ENCODE measurements at places on chromosomes 2 and 18.

DNA sequence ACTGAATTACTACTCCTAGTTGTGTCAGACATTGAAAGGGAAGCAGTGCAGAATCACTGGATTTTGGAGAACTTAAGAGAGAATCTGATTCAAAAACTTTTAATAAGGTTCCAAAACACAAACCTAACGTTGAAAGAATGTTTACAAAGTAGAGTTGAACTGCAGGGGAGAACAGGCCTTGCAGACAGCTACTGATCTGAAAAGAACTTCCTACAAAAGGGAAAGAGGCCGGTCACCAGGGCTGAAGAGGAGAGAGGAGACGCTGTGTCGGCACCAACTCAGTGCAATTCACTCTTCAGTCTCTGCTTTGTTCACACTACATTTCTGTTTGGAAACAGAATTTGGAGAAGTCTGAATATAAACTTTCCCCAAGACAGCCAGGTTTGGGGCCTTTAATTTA is 124.0 kb downstream of the GAREM1 start:
- DNase-seq: no peak

- DNase-seq: no peak
These were observed 2.7 kb downstream of the RTP5 start for GRCh38 chr2:241872313-241872642.

DNA sequence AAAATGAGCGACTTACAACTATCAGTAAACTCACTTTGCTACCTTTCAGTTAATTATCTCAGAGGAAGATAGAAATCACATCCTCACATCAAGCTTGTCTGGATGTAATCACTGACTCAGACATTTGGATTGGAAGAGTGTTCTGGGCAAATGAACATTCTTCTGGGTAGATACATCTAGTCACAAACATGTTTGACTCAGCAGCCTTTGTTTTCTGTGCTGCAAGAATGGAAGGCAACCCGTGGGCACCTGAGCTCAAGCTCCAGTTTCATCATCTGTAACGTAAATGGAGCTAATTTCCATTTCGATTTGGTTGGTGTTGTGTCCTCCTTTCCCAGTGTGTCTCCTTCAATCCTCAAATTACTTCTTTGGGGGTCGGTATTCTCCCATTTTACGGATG is 58.5 kb downstream of the ACAA2 start:
- DNase-seq: no peak

DNA sequence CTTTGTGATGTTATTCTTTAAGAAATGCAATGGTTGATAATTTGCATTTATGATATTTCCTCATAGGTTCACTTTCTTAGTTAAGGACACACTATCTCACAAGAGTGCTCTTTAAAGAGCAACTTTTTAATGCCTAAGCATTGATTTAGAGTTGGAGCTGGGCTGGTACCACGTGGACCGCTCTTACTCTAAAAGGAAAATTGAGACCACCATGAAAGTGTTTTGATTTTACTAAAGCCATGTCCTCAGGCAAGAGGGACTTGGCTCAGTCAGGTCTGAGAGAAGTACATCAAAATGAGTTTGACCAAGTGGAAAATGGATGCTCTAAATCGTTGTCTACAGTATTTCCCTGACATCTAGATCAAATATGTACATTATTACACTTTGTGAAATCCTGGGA is 302.4 kb downstream of the LRRTM1 start:
- no peak for DNase-seq

DNA sequence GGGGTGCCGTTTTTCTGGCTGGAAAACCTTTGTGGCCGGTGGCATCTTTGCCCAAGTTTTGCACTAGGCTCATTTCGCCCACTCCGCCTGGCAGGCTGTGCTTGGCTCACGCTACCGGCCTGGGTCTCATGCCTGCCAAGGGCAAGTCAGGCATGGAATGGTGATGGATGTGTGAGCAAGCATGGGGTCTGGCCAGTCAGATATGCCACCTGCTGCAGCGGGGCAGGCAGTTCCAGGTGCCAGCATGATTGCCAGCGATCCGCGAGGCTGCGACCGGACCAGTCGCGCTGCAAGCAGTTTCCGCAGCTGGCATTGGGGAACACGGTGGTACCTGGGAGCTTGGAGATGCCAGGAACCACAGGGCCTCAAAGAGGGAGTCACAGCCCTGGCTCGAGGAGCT is 40.6 kb downstream of the TAF1B start:
- no peak for DNase-seq

DNA sequence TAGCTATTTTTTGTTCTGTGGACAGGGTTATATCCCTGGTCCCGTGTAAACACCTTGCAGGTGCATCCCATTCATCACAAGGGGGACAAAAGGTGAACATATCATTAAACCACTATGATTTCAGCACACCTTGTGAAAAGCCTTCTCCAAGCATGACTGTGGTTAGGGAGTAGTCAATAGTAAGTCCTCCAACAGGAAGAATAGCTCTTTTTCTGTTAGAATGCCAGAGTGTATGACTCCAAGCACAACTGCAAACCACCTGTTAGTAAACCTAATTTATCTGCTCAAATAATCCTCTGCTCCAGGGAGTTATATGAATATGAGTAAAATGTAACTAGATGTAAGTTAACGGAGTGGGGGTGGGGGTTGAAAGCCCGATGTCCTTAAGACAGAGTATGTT is 240.5 kb downstream of the AGPS start:
- DNase-seq: no peak

DNA sequence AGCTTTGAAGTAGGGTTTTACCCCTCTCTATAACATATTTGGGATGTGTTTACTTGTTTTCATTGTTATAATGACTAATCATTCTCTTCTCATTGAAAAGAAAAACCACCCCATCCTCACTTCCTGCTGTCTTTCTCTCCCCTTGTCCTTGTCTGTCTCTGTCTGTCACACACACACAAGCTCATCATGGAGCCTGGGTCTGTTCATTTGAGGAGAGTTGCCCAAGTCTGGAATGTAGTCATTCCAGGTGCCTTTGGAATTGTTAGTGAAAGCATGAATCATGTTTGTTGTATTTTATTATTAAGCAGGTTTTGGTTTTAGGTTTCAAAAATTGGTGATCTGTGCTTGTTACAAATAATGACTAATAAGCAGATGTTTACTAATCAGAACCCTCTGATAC is 133.5 kb upstream of the IL1R2 start:
- no peak for DNase-seq

GRCh38 chr2:54999182-54999581 is 51.1 kb downstream of the RTN4 start:
- no peak for DNase-seq

DNA sequence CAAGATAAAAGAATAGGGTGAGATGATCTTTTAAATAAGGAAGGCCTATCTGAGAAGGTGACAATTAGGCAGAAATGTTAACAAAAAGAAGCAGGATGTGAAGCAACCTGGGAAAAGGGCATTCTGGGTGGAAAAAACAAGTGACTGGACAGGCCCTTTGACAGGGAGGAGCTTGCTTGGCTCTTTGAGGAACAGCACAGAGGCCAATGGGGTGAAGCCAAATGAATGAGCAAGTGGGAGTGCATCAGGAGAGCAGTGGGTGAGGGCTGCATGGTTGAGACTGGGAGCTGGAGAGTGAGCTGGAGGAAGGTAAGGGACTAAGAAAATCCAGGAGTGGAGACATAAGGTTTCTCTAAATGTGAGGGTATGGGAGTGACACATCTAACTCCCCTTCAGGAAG is 126.9 kb downstream of the TDRD15 start:
- DNase-seq: no peak

DNA sequence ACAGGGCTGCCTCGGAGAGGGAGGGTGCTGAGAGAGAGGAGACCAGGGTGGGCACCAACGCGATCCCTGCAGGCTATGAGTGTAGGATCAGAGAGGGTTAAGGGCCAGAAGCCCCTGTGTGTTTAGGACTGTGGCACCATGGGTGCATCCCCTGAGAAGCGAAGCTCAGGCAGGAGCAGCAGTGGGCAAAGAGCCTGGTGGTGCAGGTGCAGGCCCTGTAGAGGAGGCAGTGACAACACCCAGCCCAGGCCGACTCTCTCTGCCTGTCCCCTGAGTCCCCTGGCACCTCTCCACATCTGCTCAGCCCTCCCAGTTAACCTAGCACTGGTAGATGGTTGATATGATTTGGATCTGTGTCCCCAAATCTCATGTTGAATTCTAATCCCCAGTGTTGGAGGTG is 139.8 kb downstream of the RNF152 start:
- DNase-seq: no peak

- no peak for DNase-seq
These were observed 183.1 kb downstream of the FMNL2 start for GRCh38 chr2:152518034-152518433.

- DNase-seq: peak; percentile 96
These were observed 17.0 kb downstream of the TNFAIP6 start for GRCh38 chr2:151374436-151374835.

DNA sequence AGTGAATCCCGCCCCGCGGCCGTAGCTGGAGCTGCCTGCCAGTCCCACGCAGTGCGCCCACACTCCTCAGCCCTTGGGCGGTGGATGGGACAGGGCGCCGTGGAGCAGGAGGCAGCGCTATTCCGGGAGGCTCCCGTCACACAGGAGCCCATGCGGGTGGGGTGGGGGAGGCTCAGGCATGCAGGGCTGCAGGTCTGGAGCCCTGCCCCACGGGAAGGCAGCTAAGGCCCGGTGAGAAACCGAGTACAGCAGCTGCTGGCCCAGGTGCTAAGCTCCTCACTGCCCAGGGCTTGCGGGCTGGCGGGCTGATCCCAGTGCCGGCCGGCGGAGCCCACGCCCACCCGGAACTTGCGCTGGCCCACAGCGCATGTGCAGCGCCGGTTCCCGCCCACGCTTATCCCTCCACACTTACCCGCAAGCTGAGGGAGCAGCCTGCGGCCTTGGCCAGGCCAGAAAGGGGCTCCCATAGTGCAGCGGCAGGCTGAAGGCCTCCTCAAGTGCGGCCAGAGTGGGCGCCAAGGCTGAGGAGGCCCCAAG is 1152.8 kb upstream of the CELF4 start:
- DNase-seq: no peak

DNA sequence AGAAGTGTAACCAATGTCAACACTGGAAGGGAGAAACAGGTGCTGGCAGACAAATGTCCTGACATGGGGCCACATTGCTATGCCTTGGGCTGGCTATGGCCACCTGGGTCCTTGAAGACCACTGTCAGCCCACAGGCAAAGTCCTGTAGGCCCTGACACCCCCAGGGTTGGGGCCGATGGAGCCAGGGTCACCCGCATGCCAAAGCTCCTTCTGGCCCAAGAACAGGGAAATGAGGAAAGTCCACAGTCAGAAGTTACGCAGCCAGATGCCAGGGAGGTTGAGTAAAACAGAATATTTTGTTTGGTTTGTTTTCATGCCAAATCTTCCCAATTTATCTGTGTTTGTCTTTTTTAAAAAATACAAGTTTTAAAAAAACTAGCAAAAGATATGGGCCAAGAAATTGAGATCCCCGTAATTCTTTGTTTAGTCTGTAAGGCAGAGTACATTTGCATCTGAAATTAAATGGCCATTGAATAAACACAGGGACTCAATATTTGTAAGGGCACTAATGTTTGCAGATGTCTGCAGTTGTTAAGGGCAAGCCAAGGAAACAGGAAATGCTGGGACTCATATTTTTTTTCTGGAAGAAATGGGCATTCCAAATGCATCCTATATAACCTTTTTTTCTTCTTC is 186.4 kb downstream of the FAM210A start:
- DNase-seq: no peak

- DNase-seq: no peak
These were observed 36.2 kb upstream of the IGFBP2 start for GRCh38 chr2:216596980-216597509.

DNA sequence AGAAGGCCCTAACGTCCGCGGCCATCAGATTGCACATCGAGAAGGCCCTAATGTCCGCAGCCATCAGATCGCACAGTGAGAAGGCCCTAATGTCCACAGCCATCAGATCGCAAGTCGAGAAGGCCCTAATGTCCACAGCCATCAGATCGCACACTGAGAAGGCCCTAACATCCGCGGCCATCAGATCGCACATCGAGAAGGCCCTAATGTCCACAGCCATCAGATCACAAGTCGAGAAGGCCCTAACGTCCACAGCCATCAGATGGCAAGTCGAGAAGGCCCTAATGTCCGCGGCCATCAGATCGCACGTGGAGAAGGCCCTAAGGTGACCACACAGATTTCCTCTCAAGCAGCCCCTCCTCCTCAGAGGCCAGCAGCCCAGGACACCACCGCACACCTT is 193.2 kb upstream of the PXDN start:
- no peak for DNase-seq

DNA sequence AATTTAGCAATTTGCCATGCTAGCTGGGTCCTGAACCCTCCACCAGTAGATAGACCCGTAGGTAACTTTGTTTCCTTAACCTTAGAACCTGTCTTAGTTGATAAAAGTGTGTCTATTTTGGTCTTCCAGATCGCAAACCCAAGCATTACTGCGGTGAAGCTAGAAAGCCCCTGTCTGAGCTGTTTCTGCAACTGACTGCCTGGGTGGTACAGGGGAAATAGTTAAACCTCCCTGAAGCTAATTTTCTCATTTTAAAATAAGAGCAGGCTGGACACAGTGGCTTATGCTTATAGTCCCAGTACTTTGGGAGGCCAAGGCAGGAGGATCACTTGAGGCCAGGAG is 101.7 kb upstream of the MSH2 start:
- DNase-seq: no peak

DNA sequence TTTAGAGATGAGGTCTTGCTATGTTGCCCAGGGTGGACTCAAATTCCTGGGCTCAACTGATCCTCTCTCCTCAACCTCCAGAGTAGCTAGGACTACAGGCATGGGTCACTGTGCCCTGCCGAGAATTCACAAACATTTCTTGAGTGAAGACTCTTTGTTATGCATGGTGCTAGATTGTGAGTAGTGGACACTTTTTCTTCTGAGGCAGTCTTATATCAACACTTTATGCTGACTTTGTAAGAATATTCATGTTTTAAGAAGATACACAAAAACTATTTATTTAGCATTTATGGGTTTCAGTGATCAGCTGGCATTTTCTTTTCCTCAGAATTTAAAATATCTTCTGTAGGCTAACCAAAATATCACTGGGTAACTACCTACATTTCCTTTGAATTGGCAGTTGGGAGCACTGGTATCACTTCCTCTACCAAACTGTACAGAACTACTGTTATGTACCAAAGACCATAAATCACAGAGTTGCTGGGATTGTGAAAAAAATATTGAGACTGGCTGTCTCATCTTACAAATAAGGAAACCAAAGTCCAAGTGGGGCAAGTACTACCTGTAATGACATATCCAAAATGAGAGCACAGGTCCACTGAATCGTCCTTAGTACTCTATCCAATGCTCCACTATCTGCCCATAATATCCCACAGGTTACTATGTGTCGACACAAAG is 34.0 kb downstream of the DOCK10 start:
- no peak for DNase-seq

DNA sequence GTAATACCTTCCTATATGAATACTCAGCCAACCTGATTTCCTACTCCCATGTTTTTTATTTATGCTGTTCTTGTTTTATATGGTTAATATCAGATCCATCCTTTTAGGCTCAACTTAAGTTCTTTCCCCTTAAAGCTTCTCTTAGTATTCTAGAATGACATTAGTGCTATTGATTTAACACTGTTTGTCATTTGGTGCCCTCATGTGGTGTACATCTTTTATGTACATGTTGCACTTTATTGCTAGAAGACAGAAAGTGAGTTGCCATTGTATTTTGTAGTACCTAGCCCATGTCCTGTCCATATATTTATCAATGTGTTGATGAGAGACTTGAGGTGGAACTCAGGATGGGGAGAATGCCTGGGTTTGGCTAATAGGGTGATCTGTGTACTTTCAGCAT is 2.5 kb downstream of the HTRA2 start:
- DNase-seq: peak; percentile 26
